NCI-H2081 treated with DMSO at 0.1 percent for 48 hours (cell line): ENCODE measurements at places on chromosomes 13 and 19.

- DNase-seq, result no peak
Measured at GRCh38 chr13:27455331-27455855, 5.0 kb upstream of the MTIF3 start.

DNA sequence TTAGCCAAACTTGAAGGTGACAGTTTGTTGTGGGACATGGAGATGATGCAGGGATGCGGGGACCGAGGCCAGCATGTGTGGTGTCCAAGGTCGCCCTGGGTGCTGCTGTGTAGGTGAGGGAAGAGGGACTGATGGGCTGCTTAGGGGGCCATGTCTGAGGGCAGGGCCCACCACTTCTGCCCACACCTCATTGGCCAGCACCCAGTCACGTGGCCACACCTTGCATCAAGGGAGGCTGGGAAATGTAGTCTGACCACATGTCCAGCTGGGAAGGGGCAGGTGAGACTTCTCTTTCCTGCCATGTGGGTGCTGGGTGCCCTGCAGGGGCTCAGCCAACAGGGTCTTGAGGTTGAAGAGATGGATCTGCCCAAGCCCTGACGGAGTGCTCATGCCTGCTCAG lies 88.9 kb downstream of the KDM4B start:
- DNase-seq, result no peak

GRCh38 chr13:67048084-67048820 lies 181.9 kb downstream of the PCDH9 start:
- no peak for DNase-seq

- no peak for DNase-seq
Measured at GRCh38 chr13:25446261-25446660, 74.5 kb downstream of the ATP8A2 start.

DNA sequence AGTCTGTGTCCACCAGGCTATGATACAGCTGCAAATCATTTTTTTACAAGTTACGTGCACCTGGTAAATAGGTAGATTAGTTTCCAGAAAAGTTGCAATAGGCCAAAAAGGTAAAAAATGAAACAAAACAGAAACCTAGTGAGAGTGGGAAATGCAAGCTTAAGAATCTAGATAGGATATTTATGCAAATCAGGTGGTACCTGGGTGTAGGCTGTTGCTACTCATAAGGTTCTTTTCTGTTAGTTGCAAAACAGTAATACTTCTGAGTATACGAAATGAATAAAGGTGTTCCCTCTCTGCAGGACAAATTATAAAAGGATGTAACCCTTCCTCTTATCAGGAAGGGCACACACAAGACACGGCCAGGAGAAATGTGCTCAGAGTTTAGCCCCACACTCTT lies 97.9 kb downstream of the UGGT2 start:
- no peak for DNase-seq

GRCh38 chr19:55209693-55210472 lies 582 bp upstream of the PTPRH start:
- DNase-seq, result peak; percentile 53

GRCh38 chr13:71217827-71218226 lies 649.2 kb downstream of the DACH1 start:
- DNase-seq, result no peak

DNA sequence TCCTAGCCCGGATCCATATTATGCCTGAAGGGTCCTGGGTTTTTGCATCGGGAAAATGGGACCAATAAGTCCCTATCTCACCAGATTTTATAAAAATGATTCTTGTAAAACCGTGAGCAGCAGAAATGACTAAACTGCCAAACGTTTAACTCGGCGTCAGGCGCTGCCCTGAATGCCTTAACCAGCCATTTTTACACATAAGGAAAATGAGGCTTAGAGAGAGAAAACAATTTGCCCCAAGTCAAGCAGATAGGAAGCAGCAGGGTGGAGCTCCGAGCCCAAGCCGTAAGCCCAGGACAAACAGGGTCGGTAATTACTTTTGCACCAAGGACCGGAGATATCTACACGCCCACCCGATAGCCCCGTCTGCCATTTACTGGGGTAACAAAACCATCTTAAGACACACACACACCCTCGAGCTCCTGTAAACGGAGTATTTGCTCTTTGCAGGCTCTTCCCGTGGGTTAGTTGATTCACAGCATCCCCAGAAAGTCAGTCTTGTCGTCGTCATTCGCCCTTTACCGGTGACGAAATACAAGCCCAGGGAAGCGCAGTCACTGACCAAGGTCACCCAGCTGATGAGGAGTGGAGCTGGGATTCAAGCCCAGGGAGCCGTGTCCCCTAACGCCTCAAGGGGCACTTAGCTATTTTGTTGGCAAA lies 16.0 kb upstream of the MRI1 start:
- no peak for DNase-seq

- no peak for DNase-seq
Measured at GRCh38 chr19:1070931-1071791, 4.2 kb downstream of the ARHGAP45 start.

DNA sequence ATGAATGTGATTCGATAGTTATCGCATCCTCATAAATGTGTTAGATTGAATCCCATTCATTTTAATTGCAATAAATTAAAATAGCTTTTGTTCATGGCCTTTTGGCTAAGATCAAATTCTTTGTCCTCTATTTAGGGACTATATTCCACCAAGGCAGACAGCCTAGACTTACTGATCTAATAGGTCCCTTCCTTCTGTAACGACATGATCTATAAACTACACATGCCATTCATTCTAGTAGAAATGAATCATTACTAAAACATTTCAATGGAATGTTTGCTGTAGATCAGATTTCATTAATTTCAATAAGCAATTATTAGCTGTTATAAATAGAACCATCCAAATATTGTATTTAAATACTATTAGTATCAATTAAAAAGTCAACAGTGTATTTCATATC lies 526.6 kb upstream of the KLHL1 start:
- DNase-seq, result no peak

DNA sequence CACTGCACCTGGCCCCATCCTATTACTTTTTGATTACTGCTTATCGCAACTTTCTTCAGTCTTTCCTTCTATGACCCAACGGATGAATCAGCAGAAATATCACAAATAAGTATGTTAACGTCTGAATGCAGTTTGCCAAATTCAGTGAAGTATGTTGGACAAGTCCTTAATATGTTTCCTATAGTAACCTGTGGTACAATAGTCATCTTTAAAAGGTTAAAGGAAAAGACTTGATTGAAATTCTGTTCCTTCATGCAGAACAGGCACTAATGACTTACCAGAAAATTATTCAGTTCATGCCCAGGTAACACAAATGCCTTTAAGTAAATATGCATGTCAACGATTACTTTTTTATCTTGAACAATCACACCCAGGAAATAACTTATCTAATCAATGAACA lies 242.6 kb downstream of the KCTD12 start:
- DNase-seq, result no peak

DNA sequence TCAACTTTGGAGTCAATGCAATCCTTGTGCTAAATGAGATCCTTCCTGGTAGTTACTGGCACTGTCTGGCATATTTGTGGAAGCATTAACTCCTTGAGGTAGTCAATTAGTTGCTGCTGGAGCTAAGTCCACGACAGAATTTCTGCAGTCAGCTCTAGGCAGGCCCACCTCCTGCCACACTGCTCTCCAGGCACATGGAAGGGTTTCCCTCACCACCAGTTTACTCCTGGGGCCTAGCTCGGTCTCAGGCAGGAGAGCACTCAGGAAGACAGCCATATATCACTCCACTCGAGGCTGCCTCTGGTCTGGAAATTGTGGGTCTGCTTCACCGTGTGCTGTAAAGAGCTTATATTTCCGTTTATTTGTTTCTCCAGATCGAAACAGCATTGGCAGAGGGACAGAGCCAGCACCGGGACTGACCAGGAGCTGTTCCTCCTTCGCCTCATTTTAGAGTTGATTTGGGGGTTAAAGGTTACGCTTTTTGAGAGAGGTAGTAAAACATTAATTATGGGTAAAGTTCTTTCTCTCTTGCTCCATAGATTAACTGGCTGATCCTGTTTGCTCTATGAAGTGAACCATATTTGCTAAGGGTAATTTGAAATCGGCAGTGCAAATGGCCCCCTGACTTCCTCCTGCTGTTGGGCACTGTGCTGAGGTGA lies 20.6 kb upstream of the GTF3A start:
- DNase-seq, result no peak

DNA sequence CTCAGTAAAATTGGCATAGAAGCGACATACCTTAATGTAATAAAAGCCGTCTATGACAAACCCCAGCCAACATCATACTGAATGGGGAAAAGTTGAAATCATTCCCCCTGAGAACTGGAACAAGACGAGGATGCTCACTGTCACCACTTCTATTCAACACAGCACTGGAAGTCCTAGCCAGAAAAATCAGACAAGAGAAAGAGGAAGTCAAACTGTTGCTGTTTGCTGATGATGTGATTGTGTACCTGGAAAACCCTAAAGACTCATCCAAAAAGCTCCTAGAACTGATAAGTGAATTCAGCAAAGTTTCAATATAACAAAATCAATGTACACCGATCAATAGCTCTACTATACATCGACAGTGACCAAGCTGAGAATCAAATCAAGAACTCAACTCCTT lies 63.3 kb downstream of the TNFSF13B start:
- no peak for DNase-seq

- DNase-seq, result no peak
Measured at GRCh38 chr13:91531646-91532045, 133.2 kb downstream of the GPC5 start.

GRCh38 chr13:78662467-78662866 lies 3.5 kb upstream of the OBI1 start:
- no peak for DNase-seq
